GDM1 (cell line): ENCODE measurements at places on chromosomes 7 and 10.

DNA sequence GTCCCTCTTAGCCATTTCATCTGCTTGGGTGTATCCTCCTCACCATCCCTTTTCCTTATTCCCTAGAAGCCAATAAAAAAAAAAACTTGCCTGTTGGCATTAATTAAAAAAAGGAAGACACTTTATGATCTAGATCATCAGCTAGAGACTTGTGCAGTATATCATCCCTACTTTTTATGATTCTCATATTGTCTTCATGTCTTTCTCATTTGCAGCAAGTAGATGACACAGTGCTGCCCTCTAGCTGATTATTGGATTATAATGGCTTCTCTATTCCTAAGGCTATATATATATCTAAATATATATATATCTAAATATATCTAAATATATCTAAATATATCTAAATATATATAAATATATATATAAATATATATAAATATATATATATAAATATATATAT is 272.4 kb upstream of the LRGUK start:
- DNase-seq = no peak

DNA sequence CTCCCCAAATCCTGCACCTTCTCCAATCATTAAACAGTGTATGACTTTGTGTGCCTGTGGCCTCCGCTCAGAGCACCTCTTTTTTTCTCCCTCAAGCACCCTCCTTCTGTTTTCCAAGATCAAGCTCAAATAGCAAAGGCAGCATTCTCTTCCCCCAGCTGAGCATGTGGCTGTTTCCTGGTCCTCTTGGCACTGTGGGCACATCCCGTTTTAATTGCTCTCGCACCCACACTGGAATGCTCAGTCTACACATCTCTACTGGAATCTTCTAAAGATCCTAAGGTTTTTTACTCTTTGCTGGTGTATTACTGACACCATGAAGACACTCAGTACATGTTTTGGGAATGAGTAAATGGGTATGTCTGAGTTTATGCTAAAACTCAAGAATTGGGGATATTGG is 107.4 kb downstream of the WDFY4 start:
- no peak for DNase-seq

DNA sequence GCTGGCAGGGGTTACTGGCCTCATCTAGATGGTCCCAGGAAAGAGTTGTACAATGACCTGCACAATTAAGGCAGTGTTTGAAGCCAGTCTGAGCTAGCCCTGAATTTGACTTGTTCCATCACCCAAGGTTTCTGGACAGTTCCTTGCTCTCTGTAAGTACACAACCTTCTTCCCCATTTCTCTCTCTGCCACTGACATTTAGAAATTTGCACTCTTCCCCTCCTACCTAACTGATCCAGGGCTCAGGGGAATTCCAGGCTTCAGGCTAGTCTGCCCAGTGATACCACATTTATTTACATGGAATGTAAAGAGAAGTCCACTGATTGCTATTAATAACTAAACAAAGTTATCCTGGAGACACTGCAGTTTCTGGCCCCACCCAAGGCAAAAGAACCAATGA is 139.0 kb upstream of the GPR26 start:
- DNase-seq = no peak

DNA sequence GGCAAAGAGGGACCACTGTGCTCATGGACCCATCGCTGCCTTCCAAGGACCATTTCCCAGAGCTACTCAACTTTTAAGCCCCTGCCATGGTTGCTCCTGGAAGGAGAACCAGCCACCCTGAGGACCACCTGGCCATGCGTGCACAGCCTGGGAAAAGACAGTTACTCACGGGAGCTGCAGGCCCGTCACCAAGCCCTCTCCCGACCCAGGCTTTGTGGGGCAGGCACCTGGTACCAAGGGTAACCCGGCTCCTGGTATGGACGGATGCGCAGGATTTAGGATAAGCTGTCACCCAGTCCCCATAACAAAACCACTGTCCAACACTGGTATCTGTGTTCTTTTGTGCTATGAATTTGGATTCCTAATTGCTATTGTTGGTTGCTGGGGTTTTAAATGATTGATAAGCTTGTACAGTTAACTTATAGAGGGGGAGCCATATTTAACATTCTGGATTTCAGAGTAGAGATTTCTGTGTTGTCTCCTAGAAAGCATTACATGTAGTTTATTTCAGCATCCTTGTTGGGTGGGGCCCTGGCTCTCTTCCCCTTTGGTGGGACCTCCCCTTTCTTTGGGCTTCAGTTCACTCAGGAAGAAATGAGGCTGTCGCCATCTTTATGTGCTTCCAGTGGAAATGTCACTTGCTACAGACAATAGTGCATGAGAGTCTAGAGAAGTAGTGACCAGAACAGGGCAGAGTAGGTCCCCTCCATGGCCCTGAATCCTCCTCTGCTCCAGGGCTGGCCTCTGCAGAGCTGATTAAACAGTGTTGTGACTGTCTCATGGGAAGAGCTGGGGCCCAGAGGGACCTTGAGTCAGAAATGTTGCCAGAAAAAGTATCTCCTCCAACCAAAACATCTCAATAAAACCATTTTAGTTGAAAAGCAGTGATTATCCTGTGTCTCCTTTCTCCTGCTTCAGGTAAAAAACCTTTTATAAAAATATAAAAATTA is 19.4 kb downstream of the LAT2 start:
- DNase-seq = no peak

- no peak for DNase-seq
Measured at GRCh38 chr10:110774069-110775019, 97.4 kb upstream of the PDCD4 start.

GRCh38 chr7:158431055-158431940 is 156.3 kb downstream of the PTPRN2 start:
- no peak for DNase-seq

- no peak for DNase-seq
Measured at GRCh38 chr7:13742126-13742525, 247.3 kb downstream of the ETV1 start.

GRCh38 chr10:77478247-77478961 is 159.2 kb downstream of the KCNMA1 start:
- no peak for DNase-seq

DNA sequence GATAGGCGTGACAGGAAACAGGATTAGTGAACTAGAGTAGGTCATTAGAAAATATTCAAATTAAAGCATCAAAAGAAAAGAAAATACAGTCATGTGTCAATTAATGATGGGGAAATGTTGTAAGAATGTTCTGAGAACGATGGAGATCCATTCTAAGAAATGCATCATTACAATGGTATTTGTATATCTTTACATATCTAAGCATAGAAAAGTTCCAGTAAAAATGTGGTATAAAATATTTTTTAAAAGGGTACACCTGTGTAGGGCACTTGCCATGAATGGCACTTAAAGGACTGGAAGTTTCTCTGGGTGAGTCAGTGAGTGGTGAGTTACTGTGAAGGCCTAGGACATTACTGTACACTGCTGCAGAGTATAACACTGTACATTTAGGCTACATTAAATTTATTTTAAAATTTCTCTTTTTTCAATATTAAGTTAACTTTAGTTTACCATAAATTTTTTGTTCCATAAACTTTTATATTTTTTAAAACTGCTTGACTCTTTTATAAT is 282.5 kb downstream of the BMPER start:
- DNase-seq = no peak

GRCh38 chr7:153457746-153458145 is 594.5 kb upstream of the DPP6 start:
- DNase-seq = no peak

DNA sequence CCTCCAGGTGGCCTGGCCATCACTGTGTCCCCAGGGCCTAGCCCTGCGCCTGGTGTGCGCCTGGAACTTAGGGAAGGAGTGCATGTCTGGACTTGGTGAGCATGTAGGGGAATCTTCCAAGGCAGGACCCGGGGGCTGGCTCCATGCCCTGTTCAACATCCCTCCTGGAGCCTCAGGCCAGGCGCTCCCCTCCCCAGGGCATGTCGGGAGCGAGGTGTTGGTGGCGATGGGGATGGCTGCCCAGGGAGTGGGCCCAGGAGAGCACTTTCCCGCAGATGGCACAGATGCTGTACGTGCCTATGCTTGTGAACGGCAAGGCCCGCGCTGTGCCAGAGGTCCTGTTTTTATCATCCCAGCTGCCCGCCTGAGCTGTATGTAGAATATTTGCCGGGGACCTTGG is 55.0 kb downstream of the CDH23 start:
- no peak for DNase-seq

DNA sequence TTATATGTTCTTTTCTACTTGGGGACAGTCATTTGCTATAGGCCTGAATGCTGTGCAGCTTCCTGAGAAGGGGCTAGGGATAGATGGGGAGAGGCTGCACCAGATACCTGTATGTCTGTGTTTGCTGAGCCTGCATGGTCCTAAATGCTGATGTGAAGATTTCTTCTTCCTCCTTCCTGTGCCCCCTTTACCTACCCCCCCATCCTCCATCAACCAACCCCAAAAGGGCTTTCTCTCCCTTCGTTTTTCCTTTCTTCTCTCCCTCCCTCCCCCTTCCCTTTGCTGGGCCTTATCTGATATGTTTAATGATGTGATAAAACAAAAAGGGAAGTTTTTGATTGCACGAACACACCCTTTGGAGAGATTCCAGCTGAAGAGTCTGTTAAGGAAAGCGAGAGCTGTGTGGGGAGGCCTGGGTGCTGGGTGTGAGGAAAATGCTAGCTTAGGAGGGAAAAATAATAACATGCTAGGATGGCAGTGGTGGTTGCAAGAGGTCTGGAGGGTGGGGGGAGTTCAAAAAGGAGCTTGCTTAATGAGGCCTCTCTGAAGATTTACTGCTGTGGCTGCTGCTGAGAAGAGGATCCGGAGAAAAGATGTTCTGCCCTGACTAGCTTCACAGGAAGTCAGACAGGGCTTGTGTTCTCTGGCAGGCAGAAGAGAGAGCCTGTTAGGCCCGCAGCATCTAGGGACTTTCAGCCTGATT is 101.8 kb downstream of the SAMD9 start:
- DNase-seq = peak; percentile 73

- DNase-seq = no peak
Measured at GRCh38 chr10:128095753-128096469, 30.3 kb downstream of the MKI67 start.

DNA sequence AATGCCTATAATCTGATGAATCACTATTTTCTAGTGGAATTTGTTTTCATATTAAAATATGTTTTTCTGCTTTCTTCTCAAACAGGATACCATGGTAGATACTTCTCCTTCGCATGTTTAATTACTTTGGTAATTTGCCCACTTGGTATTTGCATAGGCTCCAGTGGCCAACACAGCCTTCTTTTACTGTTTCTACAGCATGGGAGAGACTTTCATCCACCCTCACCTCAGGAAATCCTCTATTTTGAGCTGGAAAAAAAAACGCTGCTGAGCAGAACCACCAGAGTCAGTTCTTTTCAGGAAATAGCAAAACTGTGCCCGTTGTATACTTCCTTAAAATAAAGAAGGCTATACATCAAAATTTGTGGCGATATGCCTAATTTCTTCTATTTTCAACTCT is 213.3 kb downstream of the MDFIC start:
- peak; percentile 69 for DNase-seq

- DNase-seq = no peak
Measured at GRCh38 chr10:72379776-72380175, 25.1 kb upstream of the DNAJB12 start.

DNA sequence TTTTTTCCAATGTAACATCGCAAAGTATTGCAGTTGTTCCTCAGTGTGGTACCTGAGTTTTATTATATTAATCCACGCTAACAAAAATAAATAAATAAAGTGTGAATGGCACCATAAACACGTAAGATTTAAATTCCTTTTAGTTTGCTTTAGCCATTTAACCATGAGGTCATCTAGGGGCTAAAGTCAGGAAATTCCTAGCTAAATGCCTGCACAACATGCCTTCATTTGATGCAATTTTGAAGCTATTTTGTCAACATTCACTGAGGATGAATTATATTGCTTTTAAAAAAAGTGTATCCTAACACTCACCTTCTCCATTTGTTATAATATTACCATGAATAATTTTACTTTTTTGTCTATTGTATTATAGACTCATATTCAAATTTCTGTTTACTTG is 714.4 kb downstream of the GATA3 start:
- DNase-seq = no peak

- DNase-seq = no peak
Measured at GRCh38 chr10:129046962-129047361, 420.1 kb upstream of the MGMT start.

DNA sequence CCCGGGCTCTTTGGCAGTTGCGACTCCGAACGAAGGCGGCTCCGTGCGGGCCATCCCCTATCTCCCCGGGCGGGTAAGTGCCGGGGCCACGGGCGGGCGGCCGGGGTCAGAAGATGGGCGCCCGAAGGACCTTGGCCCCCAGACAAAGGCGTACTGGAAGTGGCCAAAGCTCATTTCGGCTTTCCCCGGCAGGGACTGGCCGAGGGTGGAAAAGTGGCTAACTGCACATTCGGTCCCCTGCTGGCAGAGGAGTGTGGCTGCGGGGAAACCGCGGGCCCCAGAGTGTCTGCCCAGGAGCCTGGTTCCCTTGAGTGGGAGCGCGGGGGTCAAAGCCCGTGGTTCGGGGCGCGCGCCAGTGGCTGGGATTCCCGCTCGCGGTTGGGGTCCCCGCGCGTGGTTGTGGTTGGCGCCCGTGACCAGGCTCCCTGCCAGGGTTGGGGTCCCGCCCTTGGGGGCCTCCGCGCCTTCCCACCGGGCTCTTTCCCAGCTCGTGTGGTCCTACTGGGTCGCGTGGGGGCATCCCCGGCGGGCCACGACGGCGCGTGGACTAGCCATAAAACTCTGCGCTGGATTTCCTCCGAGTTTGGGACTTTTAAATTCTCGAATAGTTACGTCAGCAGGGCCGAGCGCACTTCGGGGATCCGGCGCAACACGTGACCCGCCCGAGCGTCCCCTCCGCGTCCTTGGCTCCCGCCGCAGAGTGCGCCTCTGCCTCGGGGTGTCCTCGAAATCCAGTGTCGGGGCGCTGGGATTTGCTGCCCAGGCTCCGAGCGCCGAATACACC is 124.4 kb downstream of the TACC2 start:
- no peak for DNase-seq

DNA sequence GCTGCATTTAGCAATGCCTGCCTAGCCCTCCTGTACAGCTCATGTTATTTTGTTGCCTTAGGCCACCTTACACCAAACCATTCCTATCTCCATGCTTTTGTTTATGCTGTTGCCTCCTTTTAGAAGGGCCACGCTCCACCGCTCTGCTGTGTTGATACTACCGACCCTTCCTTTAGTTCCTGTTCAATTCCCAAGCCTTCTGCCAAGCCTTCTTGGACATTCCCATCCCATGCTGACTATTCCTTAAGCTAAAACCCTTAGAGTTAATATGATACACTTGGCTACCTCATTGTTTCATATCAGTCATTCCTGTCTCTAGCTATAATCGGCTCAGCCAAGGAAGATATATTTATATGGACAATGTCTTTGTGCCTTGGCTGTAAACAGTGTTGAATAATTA is 705.5 kb downstream of the LRMDA start:
- DNase-seq = no peak

DNA sequence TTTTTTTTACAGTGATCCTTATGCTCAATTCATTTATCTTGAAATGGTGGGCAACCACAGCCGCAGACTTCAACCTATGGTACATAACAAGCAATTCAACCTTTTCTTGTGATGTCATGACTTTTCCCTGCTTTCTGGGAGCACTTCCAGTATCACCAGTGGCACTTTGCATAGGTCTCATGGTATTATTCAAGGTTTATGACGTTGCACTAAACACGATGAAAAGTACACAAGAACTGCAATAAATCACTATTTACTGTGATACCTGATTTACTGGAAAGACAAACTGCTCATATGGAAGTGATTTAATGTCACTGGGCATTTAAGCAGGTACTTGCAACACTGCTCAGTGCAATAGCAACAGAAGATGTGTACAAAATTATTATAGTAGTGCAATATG is 251.7 kb upstream of the CXCL12 start:
- DNase-seq = no peak

- DNase-seq = no peak
Measured at GRCh38 chr10:109937460-109938065, 14.3 kb upstream of the XPNPEP1 start.
